ENCODE measurements at places on chromosomes 6 and 20.

GRCh38 chr6:168526841-168527281 is 85.9 kb downstream of the SMOC2 start:
- DNase-seq, result peak; percentile 95

GRCh38 chr20:56422076-56422823 is 10.2 kb downstream of the CASS4 start:
- DNase-seq, result no peak

GRCh38 chr6:113220832-113221231 is 636.3 kb upstream of the MARCKS start:
- DNase-seq, result no peak

- no peak for DNase-seq
These were observed 1.1 kb downstream of the DEF6 start for GRCh38 chr6:35298625-35299140.

DNA sequence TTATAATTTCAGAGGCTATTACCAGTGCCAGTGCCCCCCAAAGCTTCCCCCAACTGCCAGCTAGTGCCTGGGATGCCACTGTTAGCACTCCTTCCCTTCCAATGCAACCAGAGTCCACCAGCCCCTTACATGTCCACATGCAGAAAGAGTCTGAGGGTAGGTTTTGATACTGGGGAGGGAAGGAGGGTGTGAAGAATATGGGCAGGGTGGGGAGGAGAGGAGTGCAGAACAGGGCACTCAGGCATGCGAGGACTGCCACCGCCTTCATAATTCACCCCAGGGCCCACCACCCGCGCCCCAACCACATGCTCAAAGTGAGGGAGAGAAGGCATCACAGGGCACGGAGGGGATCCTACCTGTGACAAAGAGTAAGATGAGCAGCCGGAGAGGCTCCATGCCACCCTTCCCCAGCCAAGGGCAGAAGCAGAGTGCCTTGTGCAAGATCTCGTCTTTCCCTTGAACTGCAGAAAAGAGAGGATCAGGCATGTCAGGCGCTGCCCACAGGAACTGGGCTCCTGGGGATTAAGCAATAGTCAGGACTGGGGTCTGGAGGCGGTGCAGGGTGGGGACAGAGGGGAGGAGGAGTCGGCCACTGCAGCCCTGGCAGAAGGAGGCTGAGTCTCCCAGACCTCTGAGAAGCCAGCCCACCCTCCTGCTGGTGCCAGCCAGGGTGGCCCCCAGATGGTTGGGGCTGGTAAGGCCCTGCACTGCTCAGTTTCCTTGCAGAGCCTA is at the start of gene TREM2:
Gene TREM2, minus strand, starts transcription at position 430 of the 732 bp plus-strand sequence. Its CDS starts 34 bp downstream, at position 396.
- no peak for DNase-seq

GRCh38 chr6:134105940-134106339 is 53.5 kb upstream of the SLC2A12 start:
- DNase-seq, result no peak

GRCh38 chr6:158819213-158819976 is at the start of gene EZR:
TSS of gene EZR (minus strand) at chr6:158819368. CDS start at chr6:158818093, 1,275 bp downstream.
- no peak for DNase-seq

DNA sequence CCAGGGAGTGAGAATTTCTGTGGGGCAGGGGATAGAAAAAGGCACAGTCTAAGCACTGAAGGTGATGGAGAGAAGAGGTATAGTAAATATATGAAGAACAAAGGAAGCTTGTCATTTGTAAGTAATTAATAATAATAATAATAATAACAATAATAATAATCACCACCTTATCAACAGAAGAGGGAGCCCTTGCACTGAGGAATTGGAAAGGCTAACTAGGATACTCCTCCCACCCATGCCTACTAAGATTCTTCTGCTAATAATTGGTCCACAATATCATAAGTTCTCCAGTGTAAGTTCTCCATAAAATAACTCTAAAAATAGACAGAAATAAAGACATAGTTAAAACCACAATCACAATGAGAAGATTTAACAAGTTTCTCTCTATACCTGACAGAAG is 912 bp upstream of the OR12D3 start:
- no peak for DNase-seq

GRCh38 chr6:49849213-49849907 is 17.0 kb downstream of the CRISP1 start:
- peak; percentile 55 for DNase-seq

DNA sequence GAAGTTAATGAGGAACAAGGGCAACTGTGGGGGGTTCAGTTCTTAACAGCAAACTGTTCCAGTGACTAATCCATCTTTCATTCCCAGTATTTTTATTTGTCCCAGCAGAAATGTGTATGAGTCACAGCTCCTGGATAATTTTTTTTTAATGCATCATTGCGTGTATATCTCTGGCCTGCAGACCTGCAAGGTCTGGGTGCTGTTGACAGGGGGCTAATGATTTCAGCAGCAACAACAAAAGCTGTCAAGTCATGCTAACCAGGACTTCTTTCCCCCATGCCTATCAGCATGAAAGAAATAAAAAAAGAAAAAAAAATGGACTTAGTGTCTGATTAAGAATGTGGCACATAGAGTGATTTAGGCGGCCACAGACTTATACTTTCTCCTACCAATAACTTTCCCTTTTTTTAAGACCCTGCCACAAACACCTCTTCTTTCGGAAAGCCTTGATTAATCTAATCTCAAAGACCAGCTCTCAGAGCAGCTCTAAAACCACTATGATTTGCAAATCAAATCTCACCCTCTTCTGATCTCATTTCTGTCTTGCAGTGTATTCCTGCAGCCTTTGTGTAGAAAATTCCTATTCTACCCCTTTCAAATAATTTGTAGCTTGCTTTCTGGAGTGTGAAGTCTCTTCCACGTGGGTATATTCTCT is 14.2 kb upstream of the PREX1 start:
- no peak for DNase-seq

- no peak for DNase-seq
These were observed 116.3 kb downstream of the ANKRD60 start for GRCh38 chr20:58112017-58112781.

Measured in NCI-H2029 treated with DMSO at 0.1 percent for 48 hours (cell line).